Right atrium auricular region (tissue), 2 donors: ENCODE measurements at places on chromosomes 6 and 20. TPM values are rescaled to one million over a fixed set of nuclear protein-coding genes. Genes with fewer than 3 reads are reported as not detected.
A peak's percentile ranks its signal among the peaks of the same experiment; 100 is the strongest.

- no peak for DNase-seq
- H3K27ac ChIP-seq: no peak overlapping the region
- no peaks in the 10 kb centered on the region for H3K36me3 ChIP-seq
- no peaks in the 10 kb centered on the region for H3K4me1 ChIP-seq
- no peak overlapping the region for H3K4me3 ChIP-seq
- H3K27me3 ChIP-seq: no peaks in the 10 kb centered on the region
These were observed 32.8 kb upstream of the KCNQ5 start for GRCh38 chr6:72589096-72589495.

DNA sequence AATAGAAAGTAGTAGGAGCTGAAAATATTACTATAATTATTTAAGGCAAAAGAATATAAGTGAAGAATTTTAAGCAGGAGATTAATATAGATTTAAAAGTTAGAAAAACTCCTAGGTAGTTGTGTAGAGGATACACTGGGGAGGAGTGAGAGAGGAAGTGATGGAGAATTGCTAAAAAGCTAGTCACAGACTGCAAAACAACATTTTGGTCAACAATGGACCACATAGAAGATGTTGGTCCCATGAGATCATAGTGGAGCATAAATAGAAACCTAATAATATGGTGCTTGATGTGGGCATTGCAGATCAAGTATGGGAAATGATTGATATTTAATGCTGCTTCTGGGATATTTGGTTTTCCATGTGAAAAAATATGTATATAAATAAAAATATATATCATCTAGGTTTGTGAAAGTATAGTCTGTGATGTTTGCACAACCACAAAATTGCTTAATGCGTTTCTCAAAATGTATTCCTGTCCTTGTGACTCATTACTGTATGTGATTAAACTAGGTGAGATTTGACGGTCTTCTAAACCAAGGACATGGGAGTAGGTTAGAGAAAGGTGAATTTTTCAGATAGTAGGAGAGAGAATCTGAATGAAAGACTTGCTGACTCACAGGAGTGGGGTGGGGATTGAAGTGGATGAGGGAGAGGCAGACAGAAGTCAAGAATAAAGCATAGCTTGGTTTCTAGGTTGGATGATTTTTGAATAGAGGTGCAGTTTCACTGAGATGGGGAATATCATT, 174.0 kb downstream of the BCKDHB start:
- no peak overlapping the region for H3K4me3 ChIP-seq
- H3K4me1 ChIP-seq: no peaks in the 10 kb centered on the region
- H3K27me3 ChIP-seq: no peaks in the 10 kb centered on the region
- H3K27ac ChIP-seq: no peak overlapping the region

SLC13A3 gene
- total RNA-seq: 0.37 TPM

GRCh38 chr6:113437566-113437965, 419.6 kb upstream of the MARCKS start:
- no peak overlapping the region for H3K4me3 ChIP-seq
- H3K4me1 ChIP-seq: no peaks in the 10 kb centered on the region
- H3K27ac ChIP-seq: no peak overlapping the region
- H3K27me3 ChIP-seq: no peaks in the 10 kb centered on the region
- no peak for DNase-seq

GRCh38 chr20:59650418-59650817, 46.1 kb downstream of the PHACTR3 start:
- no peaks in the 10 kb centered on the region for H3K4me1 ChIP-seq
- no peaks in the 10 kb centered on the region for H3K27me3 ChIP-seq
- peak; percentile 1 for DNase-seq
- no peak overlapping the region for H3K4me3 ChIP-seq
- H3K36me3 ChIP-seq: no peaks in the 10 kb centered on the region

SOD2 gene
- total RNA-seq: 243 TPM

DNA sequence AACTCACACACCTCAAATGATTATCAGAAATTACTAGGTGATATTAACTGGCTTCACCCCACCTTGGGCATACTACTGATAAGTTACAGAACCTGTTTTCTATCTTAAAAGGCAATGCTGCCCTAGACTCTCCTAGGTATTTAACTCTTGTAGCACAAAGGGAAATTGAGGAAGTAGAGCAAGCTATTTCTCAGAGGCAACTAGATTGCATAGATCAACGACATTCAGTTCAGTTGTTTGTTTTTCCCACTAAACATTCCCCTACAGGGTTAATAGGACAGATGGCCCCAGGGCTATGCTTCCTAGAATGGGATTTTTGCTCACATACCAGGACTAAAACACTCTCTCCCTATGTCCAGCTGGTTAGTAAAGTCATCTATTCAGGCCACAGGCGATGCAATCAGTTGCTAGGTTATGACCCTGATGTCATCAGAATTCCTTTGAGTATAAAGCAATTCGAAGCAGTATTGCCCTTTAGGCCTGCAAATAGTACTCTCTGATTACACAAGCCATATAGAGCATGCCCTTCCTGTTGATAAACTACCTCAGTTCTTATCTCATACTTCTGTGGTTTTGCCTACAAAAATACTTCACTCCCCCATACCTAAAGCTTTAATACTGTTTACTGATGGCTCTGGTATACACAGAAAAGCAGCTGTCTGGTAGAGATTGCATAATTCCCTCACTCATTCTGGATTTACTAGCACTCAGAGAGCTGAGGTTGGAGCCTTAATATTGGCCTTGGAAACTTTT, 67.4 kb upstream of the ASCC3 start:
- DNase-seq: no peak
- no peaks in the 10 kb centered on the region for H3K4me1 ChIP-seq
- no peak overlapping the region for H3K4me3 ChIP-seq
- no peaks in the 10 kb centered on the region for H3K27me3 ChIP-seq

DNA sequence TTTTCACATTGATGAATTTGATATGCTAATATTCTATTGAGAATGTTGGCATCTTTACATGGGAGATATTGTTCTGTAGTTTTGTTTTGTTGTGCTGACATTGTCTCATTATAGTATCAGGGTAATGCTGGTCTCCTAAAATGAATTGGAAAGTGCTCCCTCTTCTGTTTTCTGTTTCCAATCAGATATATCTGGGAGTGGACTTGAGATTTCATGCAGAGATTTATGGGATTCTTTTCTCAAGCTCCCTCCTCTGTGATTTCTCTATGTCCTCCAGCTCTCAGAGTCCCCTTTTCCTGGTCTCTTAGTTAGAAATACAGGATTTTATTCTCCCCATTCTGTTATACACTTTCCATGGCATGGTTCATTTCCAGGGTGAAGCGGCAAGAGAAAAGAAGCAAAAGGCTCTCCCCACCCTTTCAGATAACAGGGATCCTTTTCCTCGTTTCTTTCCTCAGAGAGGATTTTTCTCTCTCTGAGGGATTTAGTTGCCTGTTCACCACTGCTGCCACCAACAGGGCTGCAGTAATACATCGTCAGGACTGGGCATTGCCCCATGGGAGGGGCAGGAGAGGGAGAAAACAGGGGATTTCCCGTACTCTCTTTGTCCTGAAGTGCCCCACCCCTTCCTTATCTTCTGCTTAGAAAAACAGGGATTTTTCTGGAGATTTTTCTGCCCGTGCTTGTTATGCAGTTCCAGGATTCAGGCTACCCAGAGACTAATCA, 59.3 kb upstream of the STMND1 start:
- DNase-seq: no peak

ZC2HC1B gene
- total RNA-seq: not detected

KCNQ2 gene
- not detected for total RNA-seq
